ENCODE measurements at places on chromosomes 3 and 15. TPM values are rescaled to one million over a fixed set of nuclear protein-coding genes. Genes with fewer than 3 reads are reported as not detected.

CASR gene
- total RNA-seq = not detected

ZBTB47 gene
- total RNA-seq = 21.4 TPM

NIT2 gene
- total RNA-seq = 11.0 TPM

TPRA1 gene
- total RNA-seq = 15.1 TPM

HACD3 gene
- total RNA-seq = 41.2 TPM

MINDY4B gene
- not detected for total RNA-seq

SLCO3A1 gene
- total RNA-seq = 4.7 TPM

CILP gene
- total RNA-seq = 38.1 TPM

All from skeletal muscle tissue (tissue), 5 donors.